GM23338 (cell line): ENCODE measurements at places on chromosomes 11 and 22.

DNA sequence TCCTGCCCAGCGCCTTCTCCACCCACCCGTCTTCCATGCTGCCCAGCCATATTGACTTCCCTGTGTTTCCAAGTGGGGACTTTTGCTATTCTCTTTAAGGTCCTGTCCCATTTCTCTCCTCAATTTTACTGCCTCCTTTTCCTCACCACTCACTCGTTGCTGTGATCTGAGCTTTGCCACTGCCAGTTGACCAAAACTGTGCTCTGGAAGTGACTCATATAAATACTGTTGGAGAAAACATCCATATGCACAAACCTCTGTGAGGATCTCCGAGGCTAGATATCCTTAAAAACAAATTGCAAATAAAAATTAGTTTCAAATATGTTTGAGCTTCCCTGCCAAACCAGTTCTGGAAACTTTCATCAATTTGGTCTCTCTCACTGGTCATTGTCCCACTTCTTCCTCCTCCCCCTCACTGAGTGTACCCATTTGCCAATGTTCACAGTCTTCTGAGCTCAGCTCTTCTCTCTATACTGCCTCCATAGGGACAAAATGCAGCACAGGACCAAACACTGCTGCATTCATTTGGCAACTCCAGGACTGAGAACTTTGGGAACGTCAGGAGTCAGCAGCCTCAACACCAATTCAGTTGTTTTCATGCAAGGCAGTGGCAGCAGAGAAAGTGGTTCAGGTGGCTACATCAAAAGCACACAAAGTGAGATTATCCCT lies 34.0 kb upstream of the MMP13 start:
- no peak for DNase-seq
- no peaks in the 10 kb centered on the region for H3K27me3 ChIP-seq
- H3K27ac ChIP-seq: no peak overlapping the region
- no peaks in the 10 kb centered on the region for H3K4me1 ChIP-seq
- no peak overlapping the region for H3K4me3 ChIP-seq

GRCh38 chr11:285021-285893 lies 3.7 kb upstream of the PGGHG start:
- no peak for DNase-seq
- no peak overlapping the region for H3K4me3 ChIP-seq
- H3K27ac ChIP-seq: no peak overlapping the region
- peaks cover 55% of the 10 kb centered on the region for H3K27me3 ChIP-seq

GRCh38 chr22:19082101-19082500 lies 40.1 kb downstream of the DGCR2 start:
- no peak overlapping the region for H3K4me3 ChIP-seq
- no peak overlapping the region for H3K27ac ChIP-seq
- no peak for DNase-seq

GRCh38 chr11:44229098-44229497 lies 80.8 kb downstream of the ALX4 start:
- no peaks in the 10 kb centered on the region for H3K4me1 ChIP-seq
- DNase-seq: no peak
- no peak overlapping the region for H3K27ac ChIP-seq
- no peaks in the 10 kb centered on the region for H3K27me3 ChIP-seq

- peaks cover 52% of the 10 kb centered on the region for H3K27me3 ChIP-seq
- no peak overlapping the region for H3K27ac ChIP-seq
- no peak for DNase-seq
- H3K4me1 ChIP-seq: peaks cover 14% of the 10 kb centered on the region
- H3K4me3 ChIP-seq: no peak overlapping the region
Observed at GRCh38 chr11:123362186-123362585, 67.9 kb upstream of the GRAMD1B start.

DNA sequence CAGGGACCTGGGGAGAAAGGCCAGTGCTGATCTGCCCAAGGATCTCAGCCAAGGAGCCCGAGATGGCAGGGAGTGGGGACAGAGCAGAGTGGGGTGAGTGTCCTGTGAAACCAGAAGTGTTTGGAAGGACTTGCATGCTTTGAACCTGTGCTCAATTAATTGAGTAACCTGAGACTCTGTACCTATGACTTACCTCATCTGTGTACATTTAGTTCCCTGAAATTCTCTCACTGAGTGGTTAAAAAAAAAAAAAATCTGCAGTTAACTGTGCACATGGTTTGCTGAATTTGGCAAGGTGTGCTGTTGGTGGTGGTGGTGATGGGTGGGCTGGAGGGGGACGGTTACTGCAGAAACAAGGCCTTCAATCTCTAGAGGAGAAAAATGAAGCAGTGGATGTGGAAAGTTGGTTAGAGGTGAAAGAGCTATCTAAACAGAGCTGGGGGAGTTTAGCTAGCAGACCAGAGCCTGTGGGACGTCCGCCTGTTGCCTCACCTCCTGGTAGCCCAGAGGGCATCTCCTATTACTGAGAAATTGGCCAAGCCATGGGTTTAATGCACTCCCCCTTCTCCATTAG lies 8.3 kb upstream of the SORL1-AS1 start:
- no peaks in the 10 kb centered on the region for H3K27me3 ChIP-seq
- DNase-seq: no peak

DNA sequence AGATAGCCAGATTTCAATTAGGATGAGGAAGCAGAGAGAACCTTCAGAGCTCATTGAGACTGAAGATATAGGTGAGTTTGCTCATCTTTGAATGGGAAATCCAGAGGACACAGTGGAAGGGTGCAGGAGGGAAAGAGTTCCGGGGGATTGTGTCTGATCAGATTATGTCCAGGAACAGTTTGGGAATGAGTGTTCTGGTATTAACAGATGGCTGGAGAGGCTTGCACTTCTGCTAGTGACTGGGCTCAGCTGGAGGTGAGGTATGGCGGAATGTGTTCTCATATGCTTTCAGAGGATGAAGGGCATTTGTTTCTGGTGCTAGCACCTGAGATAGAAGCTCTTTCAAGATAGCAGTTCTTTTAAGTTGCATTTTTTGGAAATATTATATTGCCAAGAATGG lies 27.6 kb downstream of the ALKBH3 start:
- DNase-seq: no peak
- no peaks in the 10 kb centered on the region; the same call in 1 of the 2 replicates for H3K4me1 ChIP-seq
- no peaks in the 10 kb centered on the region for H3K27me3 ChIP-seq
- H3K4me3 ChIP-seq: no peak overlapping the region
- no peak overlapping the region for H3K27ac ChIP-seq
- H3K36me3 ChIP-seq: no peaks in the 10 kb centered on the region

- H3K36me3 ChIP-seq: no peaks in the 10 kb centered on the region
- no peak overlapping the region for H3K27ac ChIP-seq
- H3K4me1 ChIP-seq: no peaks in the 10 kb centered on the region
- H3K27me3 ChIP-seq: peaks cover 28% of the 10 kb centered on the region; the same call in 1 of the 2 replicates
- no peak overlapping the region for H3K4me3 ChIP-seq
- DNase-seq: no peak
Observed at GRCh38 chr11:6273188-6273587, 13.6 kb downstream of the CCKBR start.
